B cell (primary cell): ENCODE measurements at places on chromosomes 1 and 21. TPM values are rescaled to one million over a fixed set of nuclear protein-coding genes. Genes with fewer than 3 reads are reported as not detected.
A peak's percentile ranks its signal among the peaks of the same experiment; 100 is the strongest.

DNA sequence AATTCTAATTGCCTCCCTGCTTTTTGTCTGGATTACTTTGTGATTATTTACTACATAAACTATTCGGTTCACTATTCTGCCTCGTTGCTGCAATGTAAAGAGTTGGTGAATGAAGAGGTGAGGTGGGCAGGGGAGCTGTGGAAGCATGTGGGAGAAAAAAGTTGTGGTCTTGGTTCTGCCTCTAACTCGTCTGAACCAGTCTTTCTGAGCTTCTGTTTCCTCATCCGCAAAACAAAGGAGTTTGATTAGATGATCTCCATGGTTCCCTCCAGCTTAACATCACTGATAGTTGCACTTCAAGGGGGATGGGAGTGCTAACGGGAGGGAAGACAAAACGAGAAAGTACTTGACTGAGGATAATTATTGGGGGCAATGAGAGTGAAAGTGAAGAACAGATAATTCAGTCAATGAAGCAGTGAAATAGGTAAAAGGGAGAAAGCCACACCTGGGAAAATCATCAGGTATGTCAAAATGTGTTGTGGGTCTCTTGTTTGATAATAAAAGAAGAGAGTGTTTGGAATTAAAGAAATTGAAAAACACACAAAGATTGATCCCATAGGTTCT, 26.2 kb upstream of the UHMK1 start:
- H3K36me3 ChIP-seq, result no peaks in the 10 kb centered on the region
- no peaks in the 10 kb centered on the region for H3K4me1 ChIP-seq
- H3K27ac ChIP-seq, result no peak overlapping the region
- no peak overlapping the region for H3K4me3 ChIP-seq
- H3K27me3 ChIP-seq, result no peaks in the 10 kb centered on the region

- H3K27me3 ChIP-seq, result no peaks in the 10 kb centered on the region
- H3K27ac ChIP-seq, result no peak overlapping the region
- no peaks in the 10 kb centered on the region for H3K4me1 ChIP-seq
- H3K36me3 ChIP-seq, result no peaks in the 10 kb centered on the region
Observed at GRCh38 chr1:92792340-92792782, 7.5 kb upstream of the EVI5 start.

DNA sequence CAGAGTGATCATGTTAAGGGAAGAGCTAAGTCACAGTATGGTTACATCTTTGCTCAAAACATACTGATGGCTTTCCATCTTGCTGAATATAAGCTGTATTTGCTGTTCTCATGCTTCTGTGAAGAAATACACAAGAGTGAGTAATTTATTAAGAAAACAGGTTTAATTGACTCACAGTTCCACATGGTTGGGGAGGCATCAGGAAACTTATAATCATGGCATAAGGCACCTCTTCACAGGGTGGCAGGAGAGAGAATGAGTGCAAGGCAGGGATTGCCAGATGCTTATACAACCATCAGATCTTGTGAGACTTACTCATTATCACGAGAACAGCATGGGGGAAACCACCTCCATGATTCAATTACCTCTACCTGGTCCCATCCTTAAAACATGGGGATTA, 24.4 kb upstream of the RGS5 start:
- no peaks in the 10 kb centered on the region for H3K27me3 ChIP-seq
- H3K4me3 ChIP-seq, result no peak overlapping the region
- DNase-seq, result no peak
- H3K4me1 ChIP-seq, result no peaks in the 10 kb centered on the region
- no peak overlapping the region for H3K27ac ChIP-seq
- no peaks in the 10 kb centered on the region for H3K36me3 ChIP-seq

Gene SLC2A5
- total RNA-seq, result 28.8 and 29.5 TPM in 2 replicates

Gene PEAR1
- not detected in 2 replicates for total RNA-seq

GRCh38 chr1:247415423-247416361, at the start of gene NLRP3:
NLRP3 (plus strand) TSS chr1:247416173; CDS start chr1:247418801, 2,628 bp downstream.
- H3K4me3 ChIP-seq, result peak within 1 kb of the TSS; percentile 37
- H3K27me3 ChIP-seq, result no peaks in the 10 kb centered on the region
- H3K36me3 ChIP-seq, result no peaks in the 10 kb centered on the region
- H3K27ac ChIP-seq, result peak within 1 kb of the TSS; percentile 19
- peaks cover 23% of the 10 kb centered on the region for H3K4me1 ChIP-seq
- peak; percentile 47 for DNase-seq

DNA sequence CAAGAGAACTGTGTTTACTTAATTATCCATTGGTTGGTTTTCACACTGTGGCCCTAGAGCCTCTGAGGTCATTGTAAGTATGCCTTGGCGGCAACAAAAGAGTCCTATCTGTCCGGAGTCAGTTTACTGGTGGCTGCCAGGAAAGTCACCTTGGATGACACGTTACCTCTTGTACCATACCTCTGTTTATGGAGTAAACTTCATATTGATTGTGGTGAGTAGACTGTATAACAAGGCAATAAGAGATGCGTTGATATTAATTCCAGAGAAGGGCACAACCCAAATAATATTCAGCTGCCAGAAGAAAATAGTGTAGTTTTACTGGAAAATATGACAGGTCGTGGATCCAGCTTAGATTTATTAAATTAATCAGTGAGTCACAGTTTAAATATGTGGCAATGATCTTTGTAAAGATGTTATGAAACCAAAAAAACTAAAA, 20.4 kb upstream of the KIF14 start:
- H3K27ac ChIP-seq, result no peak overlapping the region
- no peaks in the 10 kb centered on the region for H3K4me1 ChIP-seq
- no peaks in the 10 kb centered on the region for H3K36me3 ChIP-seq
- no peak for DNase-seq
- H3K4me3 ChIP-seq, result no peak overlapping the region

GRCh38 chr1:159282118-159282517, 20.0 kb upstream of the FCER1A start:
- H3K27me3 ChIP-seq, result peaks cover 6% of the 10 kb centered on the region
- no peak overlapping the region for H3K4me3 ChIP-seq
- DNase-seq, result no peak
- H3K36me3 ChIP-seq, result no peaks in the 10 kb centered on the region
- no peak overlapping the region for H3K27ac ChIP-seq
- H3K4me1 ChIP-seq, result no peaks in the 10 kb centered on the region

Gene IL12RB2
- total RNA-seq, result 0.58 and 0.67 TPM in 2 replicates

Gene IRF6
- 0.95 and 1.1 TPM in 2 replicates for total RNA-seq

Gene CTSS
- 221 and 241 TPM in 2 replicates for total RNA-seq
